ENCODE measurements at places on chromosomes 11 and 22.
A peak's percentile ranks its signal among the peaks of the same experiment; 100 is the strongest.

DNA sequence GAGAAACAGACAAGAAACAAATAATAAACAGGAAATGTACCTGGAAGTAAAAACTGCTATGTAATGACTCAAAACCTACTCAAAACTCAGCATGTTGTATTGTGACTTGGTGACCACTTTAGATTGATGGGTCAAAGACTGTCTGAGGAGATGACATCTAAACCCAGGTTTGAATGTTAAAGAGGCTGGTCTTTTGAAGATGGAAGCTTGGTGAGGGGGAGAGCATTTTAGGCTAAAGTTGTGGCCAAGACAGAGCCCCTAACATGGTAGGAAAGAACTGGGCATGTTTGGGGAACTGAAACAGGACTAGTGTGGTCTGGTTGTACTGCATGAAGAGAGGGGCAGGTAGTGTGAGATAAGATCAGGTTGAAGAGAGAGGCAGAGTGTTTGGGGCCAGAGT lies 85.3 kb upstream of the MYO18B start:
- DNase-seq = no peak

- DNase-seq = peak; percentile 38
These were observed 131.4 kb upstream of the UBASH3B start for GRCh38 chr11:122523846-122524805.

- DNase-seq = no peak
These were observed 4.7 kb upstream of the FAM111B start for GRCh38 chr11:59102259-59102765.

GRCh38 chr11:117417856-117418255 lies 90.2 kb downstream of the CEP164 start:
- DNase-seq = no peak

DNA sequence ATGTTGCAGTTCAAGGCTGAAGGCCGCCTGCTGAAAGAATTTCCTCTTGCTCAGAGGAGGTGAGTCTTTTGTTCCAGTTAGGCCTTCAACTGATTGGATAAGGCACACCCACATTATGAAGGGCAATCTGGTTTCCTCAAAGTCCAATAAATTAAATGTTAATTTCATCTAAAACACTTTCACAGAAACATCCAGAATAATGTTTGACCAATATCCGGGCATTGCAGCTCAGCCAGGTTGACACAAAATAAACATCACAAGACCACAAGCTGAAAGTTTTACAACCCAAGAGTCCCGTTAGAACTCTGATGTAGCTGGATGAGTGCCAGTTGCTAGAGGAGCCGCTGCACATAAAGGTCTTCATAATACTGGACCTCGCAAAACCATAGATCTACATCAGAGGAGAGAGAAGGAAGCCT lies 64.9 kb upstream of the EED start:
- DNase-seq = no peak

GRCh38 chr11:36002196-36002595 lies 58.3 kb downstream of the LDLRAD3 start:
- no peak for DNase-seq

DNA sequence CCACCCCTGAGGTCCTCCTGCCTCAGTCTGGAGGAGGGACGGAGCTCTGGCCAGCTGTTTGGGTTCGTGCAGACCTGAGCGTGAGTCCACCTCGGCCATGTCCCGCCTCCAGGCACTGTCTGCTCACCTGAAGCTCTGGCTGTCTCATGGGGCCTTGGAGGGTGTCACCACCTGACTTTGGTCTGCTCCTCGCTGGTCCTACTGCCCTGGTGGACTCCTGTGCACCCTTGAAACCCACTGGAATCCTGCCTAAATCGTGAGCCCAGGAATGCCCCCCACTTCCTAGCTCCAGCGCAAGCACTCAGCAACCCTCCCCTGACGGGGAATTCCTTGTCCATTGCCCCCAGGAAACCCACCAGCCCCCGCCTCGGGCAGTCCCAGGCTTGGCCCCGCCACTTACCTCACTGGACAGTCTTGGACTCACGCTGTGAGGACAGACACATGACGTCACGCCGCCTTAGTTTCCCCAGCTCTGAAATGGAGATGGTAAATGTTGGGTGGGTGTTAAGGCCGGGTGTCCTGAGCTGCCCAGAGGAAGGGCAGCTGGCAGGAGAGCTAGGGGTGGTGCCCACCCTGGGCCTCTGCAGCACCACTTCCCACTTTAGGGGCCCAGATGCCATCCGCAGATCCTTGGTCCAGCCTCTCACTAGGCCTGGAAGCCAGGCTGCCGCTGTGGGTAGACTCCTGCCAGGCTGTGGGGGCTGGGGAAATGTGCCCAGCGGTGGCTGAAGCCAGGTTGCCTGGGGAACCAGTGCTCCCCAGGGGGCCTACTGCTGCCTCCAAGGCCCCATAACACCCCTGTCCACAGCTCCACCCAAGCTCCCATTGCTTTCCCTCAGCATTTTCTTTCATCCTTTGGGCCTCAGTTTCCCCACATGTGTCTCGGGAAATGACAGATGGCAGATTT lies 18.2 kb upstream of the TBX1 start:
- no peak for DNase-seq

DNA sequence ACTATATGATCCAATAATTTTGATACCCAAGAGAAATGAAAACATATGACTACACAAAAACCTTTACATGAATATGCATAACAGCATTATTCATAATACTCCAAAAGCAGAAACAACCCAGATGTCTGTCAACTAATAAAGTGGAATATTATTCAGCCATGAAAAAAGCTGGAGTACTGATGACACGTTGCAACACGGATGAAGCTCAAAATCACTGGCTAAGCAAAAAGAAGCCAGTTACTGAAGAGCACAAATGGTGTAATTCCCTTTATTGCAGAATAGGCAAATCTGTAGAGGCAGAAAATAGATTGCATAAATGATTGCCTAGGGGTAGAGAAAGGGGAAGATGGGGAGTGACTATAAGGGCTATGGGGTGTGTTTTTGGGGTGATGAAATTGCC lies 117.6 kb upstream of the FGF3 start:
- no peak for DNase-seq

DNA sequence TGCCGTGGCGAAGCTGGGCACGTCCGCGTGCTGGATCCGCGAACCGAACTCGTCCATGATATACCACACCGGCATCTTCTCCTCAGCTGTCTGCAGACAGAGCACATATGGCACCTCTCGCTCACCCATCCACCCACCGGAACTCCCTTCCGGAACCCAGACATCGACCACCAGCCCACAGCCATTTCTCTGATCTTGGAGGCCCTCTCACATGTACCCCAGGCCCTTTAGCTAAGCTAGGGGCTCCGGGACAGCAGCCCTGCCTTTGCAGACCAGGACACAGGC lies 7.1 kb downstream of the TTLL12 start:
- no peak for DNase-seq

DNA sequence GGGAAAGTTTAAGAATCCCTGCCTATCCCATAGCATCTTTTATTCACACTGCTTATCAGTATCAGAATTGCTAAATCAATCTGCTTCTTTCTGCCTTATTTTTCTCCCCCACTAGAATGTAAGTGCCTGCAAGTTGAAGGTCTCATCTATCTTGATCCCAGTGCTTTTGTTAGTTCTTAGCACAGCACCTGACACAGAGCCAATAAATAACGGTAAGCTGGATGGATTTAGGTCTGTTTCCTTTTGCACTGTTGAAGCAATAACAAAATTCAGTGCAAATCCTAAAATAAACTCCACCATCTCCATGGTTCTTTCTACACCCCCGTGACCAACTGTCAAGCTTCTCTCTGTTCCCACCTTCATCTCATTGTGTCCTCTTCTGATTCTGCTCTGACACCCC lies 36.7 kb upstream of the CD44 start:
- DNase-seq = no peak

GRCh38 chr22:33272871-33273270 lies 214.7 kb upstream of the SYN3 start:
- DNase-seq = no peak

DNA sequence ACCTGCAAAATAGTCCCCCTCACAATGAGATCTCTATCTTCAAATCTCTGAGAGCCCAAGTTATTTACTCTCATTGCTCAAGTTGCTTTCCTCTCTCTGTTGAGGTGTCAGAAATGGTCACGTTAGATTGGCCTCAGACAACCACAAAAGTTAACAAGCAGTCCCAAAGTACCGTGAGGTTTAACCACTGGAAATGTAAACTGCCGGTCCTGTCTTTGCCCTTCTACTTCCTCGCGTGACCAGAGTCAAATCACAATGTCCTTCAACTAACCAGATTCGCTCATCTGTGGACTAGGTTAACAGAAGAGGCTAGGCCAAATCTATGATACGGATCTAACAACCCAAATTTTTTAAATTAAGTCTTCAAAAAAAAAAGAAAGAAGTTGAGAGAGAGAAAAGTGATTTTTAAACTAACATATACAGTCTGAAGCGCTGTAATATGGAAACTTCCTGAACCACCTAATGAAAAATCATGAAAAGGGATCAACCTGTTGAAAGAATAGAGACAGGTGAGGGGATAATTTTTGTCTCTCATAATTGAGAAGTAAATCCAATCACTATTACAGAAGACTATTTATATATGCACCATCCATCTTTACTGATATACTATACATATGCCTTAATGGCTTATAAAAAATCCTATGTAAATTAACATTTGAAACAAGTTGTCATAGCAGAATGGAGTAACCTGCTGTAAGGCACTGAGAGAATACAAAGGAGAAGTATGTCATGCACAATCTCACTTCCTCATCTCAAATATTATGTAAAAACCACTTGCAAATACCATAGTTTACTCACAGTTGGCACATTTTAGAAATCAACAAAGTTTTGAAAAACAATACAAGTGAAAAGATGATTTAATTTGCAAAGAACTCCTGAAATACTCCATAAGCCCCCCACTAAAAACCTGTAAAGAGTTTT lies 3.3 kb upstream of the JAML start:
- DNase-seq = no peak

DNA sequence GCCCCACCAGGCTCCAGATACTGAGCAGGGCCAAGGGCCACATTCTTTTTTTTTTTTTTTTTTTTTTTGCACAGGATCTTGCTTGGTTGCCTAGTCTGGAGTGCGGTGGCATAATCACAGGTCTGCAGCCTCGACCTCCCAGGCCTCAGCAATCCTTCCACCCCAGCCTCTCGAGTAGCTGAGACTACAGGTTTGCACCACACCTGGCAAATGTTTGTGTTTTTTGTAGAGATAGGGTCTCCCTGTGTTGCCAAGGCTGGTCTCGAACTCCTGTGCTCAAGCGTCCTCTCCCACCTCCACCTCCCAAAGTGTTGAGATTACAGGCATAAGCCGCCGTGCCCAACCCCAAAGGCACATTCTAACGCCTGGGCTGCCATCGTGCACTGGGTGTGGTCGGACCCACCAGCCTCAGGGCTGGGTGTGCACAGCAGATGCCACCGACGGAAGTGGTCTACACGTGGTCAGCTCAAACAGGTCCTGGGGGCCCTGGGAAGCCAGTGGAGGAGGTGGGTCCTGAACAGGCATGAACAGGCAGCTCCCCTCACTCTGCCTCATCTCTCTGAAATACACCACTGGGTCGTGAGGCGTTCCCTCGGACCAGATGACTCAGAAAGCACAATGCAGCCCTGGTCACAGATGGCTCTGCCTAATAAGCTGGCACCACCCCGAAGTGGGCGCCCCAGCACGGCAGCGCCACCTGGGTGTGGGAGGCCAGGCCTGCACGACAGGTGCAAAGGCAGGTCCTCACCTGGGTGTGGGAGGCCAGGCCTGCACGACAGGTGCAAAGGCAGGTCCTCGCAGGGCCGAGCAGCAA lies 5.1 kb upstream of the B4GALNT4 start:
- peak; percentile 89 for DNase-seq

- DNase-seq = no peak
These were observed 110.8 kb downstream of the GGTLC2 start for GRCh38 chr22:22754961-22755777.

DNA sequence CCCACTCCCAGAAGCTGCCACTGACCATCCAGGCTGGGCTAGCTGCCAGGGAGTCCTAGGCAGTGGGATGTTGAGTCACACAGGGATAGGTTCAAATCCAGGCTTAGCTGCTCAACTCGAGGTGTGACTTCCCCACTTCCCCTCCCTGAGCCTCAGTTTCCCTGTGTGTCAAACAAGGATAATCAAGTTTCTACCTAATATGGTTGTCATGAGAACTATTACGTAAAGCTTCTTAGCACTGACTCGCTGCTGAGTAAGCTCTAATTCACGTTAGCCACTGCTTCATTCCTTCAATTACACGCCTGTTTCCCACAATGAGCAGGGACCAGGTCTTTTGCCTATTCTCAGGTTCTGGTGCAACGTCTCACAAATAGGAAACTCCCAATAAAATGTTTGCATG lies 67.7 kb downstream of the SEZ6L start:
- no peak for DNase-seq

- DNase-seq = no peak
These were observed 320.5 kb downstream of the AASDHPPT start for GRCh38 chr11:106397787-106398501.

DNA sequence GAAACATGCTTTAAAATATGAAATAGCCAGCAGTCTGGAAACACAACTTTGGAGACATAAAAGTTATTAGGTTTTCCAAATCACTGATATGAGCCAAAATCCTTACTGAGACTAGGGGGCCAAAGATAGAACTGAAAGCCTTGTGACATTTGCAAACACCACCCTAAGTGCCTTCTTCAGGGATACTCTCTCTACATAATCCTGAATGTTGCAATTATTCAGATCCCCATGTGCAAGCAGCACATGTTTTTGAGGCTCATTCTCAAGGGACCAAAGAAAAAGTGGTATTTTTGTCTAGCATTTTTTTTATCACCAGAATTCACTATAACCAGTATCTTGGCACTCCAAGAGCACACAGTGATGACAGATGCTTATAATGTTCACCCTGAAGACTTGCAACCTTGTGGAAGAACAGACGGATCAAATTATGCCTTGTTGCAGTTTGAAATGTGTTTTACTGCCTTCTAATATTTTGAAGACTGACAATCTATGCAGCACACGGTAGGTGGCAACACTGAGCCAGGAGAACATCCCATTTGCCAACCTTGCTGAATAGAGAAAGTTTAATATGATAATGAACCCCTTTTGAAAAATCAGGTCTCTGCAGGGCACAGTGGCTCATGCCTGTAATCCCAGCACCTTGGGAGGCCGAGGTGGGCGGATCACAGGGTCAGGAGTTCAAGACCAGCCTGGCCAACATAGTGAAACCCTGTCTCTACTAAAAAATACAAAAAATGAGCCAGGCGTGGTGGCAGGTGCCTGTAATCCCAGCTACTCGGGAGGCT lies 78.5 kb downstream of the PLEKHA7 start:
- DNase-seq = peak; percentile 56

DNA sequence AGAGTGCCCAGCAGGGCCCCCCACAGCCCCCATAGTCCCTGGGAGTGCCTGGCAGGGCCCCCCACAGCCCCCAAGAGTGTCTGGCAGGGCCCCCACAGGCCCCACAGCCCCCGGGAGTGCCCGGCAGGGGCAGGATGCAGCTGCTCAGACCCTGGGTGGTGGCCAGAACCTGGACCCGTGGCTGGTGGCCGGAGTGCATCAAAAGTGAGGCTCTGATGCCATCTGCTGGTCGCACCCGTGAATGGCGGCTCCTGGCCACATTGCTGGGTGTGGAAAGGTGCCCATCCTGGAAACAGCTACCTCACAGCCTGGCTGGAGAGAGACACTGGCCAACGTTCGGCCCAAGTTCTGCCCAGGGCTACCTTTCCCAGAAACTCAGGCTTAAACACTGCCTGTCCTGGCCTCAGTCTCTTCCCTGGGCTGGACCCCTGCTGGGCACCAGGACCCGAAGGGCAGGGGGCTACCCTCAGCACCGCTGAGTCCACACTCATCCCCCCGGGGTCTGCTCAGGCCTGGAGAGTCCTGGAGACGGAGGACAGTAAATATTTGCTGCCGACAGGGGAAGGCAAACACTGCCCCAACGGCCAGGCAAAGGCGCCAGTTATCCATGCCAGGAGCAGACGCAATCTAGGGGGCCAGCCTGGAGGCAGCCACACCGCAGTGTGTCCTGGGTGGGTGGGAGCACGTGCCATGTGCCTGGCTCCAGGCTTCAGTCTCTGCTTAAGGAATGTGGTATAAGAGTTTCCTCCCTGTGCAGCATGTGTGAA lies 4.4 kb downstream of the INS start:
- peak; percentile 25 for DNase-seq

Data from NCI-H1105 treated with DMSO at 0.1 percent for 48 hours (cell line).